ENCODE measurements at places on chromosomes 7 and 10.

- DNase-seq = no peak
Observed at GRCh38 chr7:41421056-41421455, 281.8 kb downstream of the INHBA start.

DNA sequence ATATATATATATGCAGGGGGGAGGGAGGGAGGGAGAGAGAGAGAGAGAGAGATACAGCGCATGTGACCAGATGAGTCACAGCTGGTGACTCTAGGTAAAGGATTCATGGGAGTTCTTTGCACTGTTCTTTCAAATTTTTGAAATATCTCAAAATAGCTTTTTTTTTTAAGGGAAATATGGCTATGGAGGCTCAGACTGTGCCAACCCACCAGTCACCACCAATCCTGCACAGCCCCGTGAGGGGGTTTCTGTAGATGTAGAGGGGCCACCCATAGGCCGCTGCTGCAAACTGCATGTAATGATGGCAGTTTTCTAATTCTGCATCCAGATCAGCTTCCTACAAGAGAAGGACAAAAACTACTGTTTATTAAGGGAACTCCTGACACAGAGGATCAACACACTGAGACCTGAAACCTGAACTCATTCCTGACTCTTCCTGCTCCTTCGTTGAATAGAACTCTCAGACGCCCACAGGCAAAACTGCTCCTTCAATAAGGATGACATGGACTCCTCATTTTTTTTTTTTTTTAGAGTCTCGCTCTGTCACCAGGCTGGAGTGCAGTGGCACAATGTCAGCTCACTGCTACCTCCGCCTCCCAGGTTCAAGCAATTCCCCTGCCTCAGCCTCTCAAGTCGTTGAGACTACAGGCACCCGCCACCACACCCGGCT is 17.3 kb downstream of the DAGLB start:
- no peak for DNase-seq

- no peak for DNase-seq
Observed at GRCh38 chr7:130048906-130049305, 2.3 kb downstream of the ZC3HC1 start.

- no peak for DNase-seq
Observed at GRCh38 chr10:32943395-32943794, 14.6 kb downstream of the ITGB1 start.

- no peak for DNase-seq
Observed at GRCh38 chr10:122404576-122404975, 30.1 kb downstream of the PLEKHA1 start.

GRCh38 chr10:76911184-76911583 is 726.4 kb downstream of the KCNMA1 start:
- DNase-seq = no peak

DNA sequence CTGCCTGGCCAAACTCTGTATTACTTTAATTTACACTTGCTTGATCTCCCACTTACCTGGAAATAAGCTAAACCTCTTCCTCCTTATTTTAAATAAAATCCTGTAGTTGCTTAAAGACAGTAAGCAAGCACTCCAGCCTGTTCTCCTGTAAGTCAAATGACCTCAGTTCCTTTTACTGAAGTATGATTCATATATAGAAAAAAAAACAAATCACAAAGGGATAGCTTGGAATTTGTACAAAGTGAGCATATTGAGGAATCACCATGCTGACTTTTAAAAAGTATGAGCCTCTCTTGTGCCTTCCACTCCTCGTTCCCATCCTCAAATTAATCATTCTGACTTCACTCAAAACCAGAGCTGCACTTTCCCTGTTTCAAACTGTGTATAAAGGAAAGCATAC is 52.0 kb downstream of the C10orf90 start:
- no peak for DNase-seq

DNA sequence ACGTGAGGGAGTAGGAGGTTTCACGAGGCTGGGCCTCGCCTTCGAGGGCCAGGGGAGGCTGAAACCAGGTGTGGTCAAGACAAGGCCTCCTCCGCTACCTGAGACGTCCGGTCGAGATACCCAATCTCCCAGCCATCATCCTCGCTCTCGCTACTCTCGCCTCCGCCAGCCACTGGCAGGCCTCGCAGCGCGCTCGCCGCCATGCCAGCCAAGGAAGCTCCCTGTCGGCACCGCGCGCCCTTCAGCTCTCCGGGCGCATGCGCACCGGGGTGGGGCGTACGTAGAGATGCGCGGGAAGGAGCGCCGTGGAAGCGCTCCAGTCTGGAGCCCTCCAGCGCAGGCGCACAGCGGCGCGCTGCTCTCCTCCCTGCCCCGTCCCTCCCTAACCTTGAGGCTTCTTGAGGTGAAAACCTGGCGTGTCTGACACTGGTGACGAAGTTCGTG is at the start of gene ASZ1:
Gene ASZ1 (minus strand): TSS at position 236 of the 444 bp plus-strand sequence. CDS start 33 bp downstream, at position 203.
- no peak for DNase-seq

DNA sequence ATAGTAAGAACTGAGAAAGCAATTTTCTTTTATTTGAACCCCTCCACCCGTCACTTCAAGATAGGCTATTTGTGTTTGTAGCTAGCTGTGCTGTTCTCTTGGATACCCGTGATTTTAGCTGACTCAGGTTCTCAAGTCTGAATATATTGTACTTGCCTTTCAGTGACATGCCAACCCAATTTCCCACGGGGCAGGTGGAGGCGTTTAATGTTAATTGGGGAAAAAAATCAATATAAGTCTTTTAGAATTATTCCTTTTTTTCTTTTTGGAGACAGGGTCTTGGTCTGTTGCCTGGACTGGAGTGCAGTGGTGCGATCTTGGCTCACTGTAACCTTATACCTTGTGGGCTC is 36.4 kb downstream of the ZRANB1 start:
- no peak for DNase-seq

Measured in activated CD4-positive, CD25-positive, alpha-beta regulatory T cell treated with anti-CD3 and anti-CD28 coated beads, Interleukin-2, amount 50 U/mL, for 72 hours (primary cell).